ENCODE measurements at places on chromosomes 16 and 17.

DNA sequence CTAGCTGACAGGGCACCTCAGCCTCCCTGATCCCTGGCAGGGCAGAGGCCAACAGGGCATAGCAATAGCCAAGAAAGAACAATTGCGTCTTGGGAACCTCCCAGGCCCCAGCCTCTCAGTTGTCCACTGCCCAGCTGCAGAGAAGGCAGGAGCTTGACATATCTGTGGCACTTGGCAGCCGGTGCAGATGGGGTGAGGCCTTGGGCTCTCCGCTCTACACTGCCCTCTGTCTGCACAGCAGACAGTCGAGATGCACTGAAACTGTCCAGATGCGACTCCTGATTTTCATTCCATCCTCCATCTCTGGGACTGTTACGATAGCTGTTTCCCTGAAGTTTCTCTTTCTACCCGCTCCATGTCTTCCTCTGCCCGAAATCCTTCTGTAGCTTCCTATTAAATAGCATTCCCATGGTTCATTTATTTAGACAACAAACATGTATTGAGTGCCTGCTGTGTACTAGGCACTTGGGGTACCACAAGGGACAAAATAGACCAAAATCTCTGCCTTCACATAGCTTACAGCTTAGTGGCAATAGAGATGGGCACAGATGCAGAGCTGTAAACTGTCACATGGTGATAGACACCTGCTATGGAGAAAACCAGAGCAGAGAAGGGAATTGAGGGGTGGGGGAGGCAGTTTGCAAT is 3.3 kb downstream of the POLR3E start:
- peaks cover 34% of the 10 kb centered on the region for H3K36me3 ChIP-seq
- H3K27me3 ChIP-seq = no peaks in the 10 kb centered on the region

DNA sequence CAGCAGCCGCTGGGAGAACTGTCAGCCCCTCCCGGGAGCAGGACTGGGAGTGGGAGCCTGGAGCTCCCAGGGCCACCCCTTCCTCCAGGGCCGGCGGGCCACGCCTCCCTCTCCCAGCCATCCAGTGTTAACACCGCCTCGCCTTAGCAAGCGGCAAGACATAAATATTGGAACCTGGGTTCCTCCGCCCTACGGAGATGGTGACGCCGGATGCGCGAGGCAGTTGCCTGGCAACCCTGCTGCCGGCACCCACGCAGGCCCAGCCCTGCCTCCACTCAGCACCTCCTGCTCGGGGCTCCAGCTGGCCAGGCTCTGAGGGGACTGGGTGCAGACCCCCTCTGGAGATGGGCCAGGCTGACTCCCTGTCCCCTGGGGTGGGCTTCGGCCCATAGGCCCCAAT is 27.4 kb upstream of the CACNA1H start:
- H3K36me3 ChIP-seq = no peaks in the 10 kb centered on the region
- H3K4me3 ChIP-seq = no peak overlapping the region
- peaks cover 76% of the 10 kb centered on the region for H3K27me3 ChIP-seq
- no peaks in the 10 kb centered on the region for H3K4me1 ChIP-seq

DNA sequence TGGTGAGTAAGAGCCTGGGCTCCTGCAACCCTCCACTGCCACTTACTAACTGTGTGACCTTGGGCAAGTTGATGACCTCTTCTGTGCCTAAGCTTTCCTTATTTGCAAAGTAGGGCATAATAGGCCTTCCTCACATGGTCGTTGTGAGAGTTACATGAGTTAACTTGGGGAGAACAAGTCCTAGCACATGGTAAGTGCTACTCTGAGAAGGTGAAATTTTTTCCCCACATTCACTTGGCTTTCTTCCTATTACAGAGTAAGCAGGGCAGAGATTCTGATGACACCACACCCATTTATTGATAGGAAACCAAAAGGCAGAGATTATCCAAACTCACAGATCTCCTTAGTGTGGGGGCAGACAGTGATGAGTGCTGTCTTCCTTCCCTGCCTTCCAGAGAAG is 1.6 kb downstream of the KCNH4 start:
- H3K4me3 ChIP-seq = no peak overlapping the region
- no peak for DNase-seq
- no peaks in the 10 kb centered on the region for H3K27me3 ChIP-seq
- H3K36me3 ChIP-seq = no peaks in the 10 kb centered on the region
- no peak overlapping the region for H3K27ac ChIP-seq

DNA sequence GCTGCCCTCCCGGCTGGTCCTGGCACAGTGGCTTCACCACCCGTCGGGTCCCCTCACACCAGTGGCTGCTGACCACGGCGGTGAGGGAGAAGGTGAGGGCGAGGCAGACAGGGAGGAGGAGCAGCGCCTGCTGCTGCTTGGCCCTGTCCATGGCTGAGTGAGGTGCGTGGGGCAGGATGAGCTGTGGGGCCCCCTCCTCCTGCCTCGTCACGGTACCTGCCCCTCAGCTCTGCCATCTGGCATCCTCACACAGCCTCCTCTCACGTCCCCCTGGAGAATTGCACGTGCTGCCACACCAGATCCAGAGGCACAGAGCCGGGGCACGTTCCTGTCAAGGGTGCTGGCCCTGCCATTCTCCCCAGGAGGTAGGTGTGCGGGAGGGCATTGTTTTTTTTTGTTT is at the start of gene GSG1L2:
GSG1L2 (minus strand) TSS at position 159 of the 400 bp plus-strand sequence; CDS start at position 151, 8 bp downstream.
- no peak within 1 kb of the TSS for H3K4me3 ChIP-seq
- no peak for DNase-seq
- no peak within 1 kb of the TSS for H3K27ac ChIP-seq
- H3K36me3 ChIP-seq = no peaks in the 10 kb centered on the region
- peaks cover 3% of the 10 kb centered on the region for H3K27me3 ChIP-seq

DNA sequence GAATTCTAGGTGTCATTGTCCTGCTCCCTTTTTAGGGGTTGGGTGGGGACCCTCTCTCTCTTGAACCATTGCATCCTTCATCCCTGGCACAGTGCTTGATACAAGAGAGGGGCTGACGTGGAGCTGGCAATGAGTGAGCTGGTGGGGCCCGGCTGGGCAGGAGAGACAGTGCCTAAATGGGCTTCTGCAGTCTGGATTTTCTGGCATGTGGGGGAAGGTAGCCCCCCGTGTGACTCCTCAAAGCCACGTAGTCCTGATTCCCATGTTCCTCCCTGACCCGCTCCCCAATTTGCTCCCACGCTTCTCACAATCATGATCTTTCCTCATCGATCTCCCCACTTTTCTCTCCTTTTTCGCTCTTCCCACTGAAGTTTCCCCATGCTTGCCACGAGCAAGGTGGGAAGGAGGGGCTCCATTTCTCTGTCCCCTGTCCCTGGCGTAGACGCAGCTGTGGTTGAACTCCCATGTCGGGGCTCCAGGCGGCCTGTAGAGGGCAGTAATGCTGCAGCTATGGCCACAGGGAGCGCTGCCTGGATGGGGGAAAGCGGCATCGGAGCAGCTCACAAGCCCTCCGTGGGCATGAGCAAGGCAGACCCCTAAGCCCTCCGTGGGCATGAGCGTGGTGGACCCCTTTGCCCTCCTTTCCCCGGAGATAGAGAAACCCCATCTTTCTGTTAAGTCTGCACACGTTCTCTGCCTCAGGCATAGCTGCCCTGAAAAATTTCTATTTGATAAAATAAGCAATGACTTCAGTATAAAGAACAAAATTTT is 47.5 kb downstream of the HAPSTR1 start:
- no peak overlapping the region for H3K27ac ChIP-seq
- peak; percentile 73 for DNase-seq
- no peaks in the 10 kb centered on the region for H3K36me3 ChIP-seq
- H3K4me1 ChIP-seq = peaks cover 28% of the 10 kb centered on the region

GRCh38 chr17:76515274-76515949 is 14.2 kb upstream of the RHBDF2 start:
- no peak for DNase-seq

DNA sequence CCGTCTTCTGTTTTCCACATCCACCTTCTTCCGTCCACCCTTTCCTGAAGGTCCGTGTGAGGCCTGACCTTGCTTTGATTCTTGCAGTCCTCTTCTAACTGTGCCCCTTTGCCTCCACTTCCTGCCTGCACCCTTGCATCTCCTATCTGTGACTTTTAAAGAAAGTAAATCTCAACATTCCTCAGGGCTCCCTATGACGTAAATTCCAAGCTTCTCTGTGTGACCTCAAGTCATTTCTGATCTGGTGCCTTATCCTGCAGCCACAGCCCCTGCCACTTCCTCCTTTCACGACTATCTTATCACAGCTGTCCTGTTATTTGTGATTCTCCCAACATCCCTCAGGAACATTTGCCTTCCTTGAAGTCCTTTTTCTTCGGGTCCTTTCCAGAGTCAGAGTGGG is 520.5 kb downstream of the CDH13 start:
- no peak overlapping the region for H3K4me3 ChIP-seq
- H3K27me3 ChIP-seq = no peaks in the 10 kb centered on the region
- no peaks in the 10 kb centered on the region for H3K36me3 ChIP-seq
- H3K27ac ChIP-seq = no peak overlapping the region
- no peaks in the 10 kb centered on the region for H3K4me1 ChIP-seq

GRCh38 chr16:67013823-67014633 is 14.9 kb upstream of the CBFB start:
- H3K27ac ChIP-seq = no peak overlapping the region
- peak overlapping the region; percentile 57 for H3K4me3 ChIP-seq
- no peaks in the 10 kb centered on the region for H3K36me3 ChIP-seq
- H3K4me1 ChIP-seq = peaks cover 40% of the 10 kb centered on the region

- peaks cover 28% of the 10 kb centered on the region for H3K4me1 ChIP-seq
- H3K4me3 ChIP-seq = no peak within 1 kb of the TSS
- no peaks in the 10 kb centered on the region for H3K36me3 ChIP-seq
- H3K27me3 ChIP-seq = no peaks in the 10 kb centered on the region
Observed at GRCh38 chr17:55510986-55511721, at the start of gene SMIM36. Gene SMIM36 (minus strand): TSS chr17:55511452.

GRCh38 chr17:80169784-80170500 is at the start of gene CARD14:
Gene CARD14 (plus strand): TSS chr17:80170030. CDS start chr17:80181439, 11,409 bp downstream.
- H3K27ac ChIP-seq = no peak within 1 kb of the TSS
- H3K27me3 ChIP-seq = peaks cover 3% of the 10 kb centered on the region
- no peaks in the 10 kb centered on the region for H3K4me1 ChIP-seq
- H3K4me3 ChIP-seq = no peak within 1 kb of the TSS
- DNase-seq = no peak

GRCh38 chr16:54242199-54242598 is 44.4 kb downstream of the IRX3 start:
- H3K4me1 ChIP-seq = peaks cover 27% of the 10 kb centered on the region
- H3K36me3 ChIP-seq = no peaks in the 10 kb centered on the region
- 0 out of 3 replicates have a peak, but pooled peaks cover 5% of the 10 kb centered on the region for H3K27me3 ChIP-seq
- peak; percentile 53 for DNase-seq

DNA sequence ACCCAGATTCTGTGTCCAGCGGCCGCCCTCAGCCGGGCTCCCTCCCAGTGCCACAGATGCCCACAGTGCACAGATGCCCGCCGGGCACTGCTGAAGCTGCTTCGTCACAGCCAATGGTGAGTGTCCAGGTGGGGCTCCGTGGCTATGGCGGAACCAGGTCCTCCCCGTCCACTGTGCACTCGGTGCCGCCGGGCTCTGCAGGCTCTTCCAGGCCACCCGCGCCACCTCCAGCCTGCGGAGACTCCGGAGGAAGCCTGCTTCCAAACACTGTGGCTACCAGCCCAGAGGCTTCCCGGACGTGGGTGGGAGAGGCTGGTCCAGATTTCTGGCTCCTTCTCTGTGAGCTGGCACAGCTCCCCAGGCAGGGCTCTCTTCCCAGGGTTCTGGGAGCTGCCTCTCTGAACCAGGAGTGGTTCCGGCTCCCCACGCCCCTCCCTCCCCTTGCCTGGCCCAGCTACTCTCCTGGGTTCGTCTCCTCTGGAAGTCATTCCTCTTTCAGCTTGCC is 2.8 kb upstream of the PYCR1 start:
- no peak overlapping the region for H3K27ac ChIP-seq
- no peak for DNase-seq
- peaks cover 6% of the 10 kb centered on the region for H3K36me3 ChIP-seq
- H3K27me3 ChIP-seq = peaks cover 16% of the 10 kb centered on the region

DNA sequence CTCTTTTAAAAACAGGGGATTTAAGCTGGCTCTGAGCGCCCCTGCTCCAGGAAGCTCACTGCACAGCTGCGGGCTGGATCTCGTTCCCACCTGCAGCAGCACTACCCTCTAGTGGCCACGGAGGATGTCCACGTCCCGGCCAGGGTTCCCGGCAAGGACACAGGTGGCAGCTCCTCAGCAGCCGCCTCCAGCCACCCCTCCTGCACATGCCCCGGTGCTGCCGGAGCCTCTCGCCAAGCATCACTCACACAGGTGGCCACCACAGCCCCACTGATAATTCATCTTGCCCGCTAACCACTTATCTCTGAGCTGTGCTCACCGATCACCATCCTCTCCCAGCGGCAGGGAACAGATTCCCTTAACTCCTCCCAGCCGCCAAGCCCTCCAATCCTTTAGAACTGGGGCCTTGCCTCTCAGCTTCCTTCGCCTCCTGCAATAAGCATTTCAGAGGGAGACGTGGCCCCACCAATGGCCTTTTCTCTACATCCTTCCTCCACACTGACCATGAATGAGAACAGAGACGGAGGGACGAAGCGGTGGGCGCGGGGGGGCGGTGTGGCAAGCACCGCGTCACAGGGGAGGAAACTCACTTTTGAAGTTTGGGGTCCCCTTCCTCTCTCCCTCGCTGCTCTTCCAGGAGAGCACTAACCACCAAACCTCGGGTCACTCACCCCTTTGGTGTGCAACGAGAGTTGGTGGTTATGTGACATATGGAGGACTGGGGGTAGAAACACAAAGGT is 222.1 kb downstream of the RBFOX3 start:
- no peaks in the 10 kb centered on the region for H3K36me3 ChIP-seq
- DNase-seq = peak; percentile 34
- H3K27me3 ChIP-seq = peaks cover 17% of the 10 kb centered on the region
- no peaks in the 10 kb centered on the region for H3K4me1 ChIP-seq
- no peak overlapping the region for H3K27ac ChIP-seq
- H3K4me3 ChIP-seq = no peak overlapping the region

GRCh38 chr17:62981933-62982332 is 15.9 kb downstream of the TANC2 start:
- H3K27ac ChIP-seq = no peak overlapping the region
- H3K36me3 ChIP-seq = no peaks in the 10 kb centered on the region
- H3K4me3 ChIP-seq = no peak overlapping the region
- no peaks in the 10 kb centered on the region for H3K27me3 ChIP-seq
- H3K4me1 ChIP-seq = no peaks in the 10 kb centered on the region

DNA sequence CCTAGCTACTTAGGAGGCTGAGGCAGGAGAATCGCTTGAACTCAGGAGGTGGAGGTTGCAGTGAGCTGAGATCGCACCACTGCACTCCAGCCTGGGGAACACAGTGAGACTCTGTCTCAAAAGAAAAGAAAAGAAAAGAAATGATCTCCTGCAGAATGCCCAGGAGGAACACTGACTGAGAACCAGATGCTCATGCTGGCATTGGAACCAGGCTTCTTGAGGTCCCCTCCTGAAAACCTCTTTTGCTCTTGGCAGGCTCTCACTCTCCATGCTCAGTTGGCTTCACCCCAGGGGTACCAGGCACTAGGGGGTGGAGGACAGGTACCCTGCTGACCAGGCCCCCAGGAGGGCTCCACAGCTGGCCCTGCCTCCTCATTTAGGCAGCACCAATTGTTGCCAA is 8.5 kb upstream of the TNFRSF17 start:
- H3K36me3 ChIP-seq = no peaks in the 10 kb centered on the region
- H3K4me1 ChIP-seq = peaks cover 40% of the 10 kb centered on the region
- no peak overlapping the region for H3K4me3 ChIP-seq
- H3K27ac ChIP-seq = no peak overlapping the region

- H3K36me3 ChIP-seq = no peaks in the 10 kb centered on the region
- H3K27me3 ChIP-seq = peaks cover 27% of the 10 kb centered on the region
- H3K4me3 ChIP-seq = no peak overlapping the region
Observed at GRCh38 chr16:86046667-86047270, 147.8 kb downstream of the IRF8 start.
